ENCODE measurements at places on chromosomes 1 and 21.

GRCh38 chr1:24094554-24094953 lies 17.4 kb downstream of the MYOM3 start:
- DNase-seq, result no peak

GRCh38 chr1:93554883-93555872 lies 107.3 kb downstream of the FNBP1L start:
- DNase-seq, result no peak

GRCh38 chr21:14975136-14975919 lies 89.5 kb downstream of the NRIP1 start:
- no peak for DNase-seq

- DNase-seq, result no peak
Observed at GRCh38 chr1:71908303-71908702, 374.0 kb downstream of the NEGR1 start.

GRCh38 chr1:114737314-114737849 lies 20.4 kb downstream of the CSDE1 start:
- DNase-seq, result no peak

DNA sequence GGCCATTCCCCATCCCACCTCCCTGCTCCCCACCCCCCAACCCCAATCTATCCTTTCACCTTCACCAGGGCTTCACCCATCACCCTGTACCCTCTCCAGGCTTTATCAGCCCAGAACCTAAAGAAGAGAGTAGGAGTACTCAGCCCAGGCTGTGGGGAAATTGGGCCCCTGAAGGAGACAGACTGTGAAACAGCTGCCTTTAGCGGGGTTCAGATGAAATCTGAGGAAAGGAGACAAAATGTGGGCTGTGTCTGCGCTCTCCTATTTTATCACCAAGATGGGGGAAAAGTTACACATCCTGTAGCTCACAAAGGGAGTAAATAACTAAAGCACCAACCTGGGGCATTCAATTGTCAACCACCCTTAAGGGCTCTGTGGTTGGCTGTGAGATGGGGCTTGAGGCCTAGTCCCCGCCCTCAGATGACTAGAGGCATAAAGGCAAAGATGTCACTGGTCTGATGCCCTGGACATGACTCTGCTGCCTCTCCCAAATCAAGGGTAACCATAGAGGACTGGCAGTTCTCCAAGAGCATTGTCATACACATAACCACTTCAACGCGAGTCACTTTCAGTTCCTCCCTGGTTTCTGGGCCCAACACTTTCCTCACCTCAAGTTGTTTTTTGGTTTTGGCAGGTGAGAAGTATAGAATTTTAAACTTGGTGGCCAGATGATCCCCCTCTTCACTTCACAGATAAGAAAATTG lies 30.0 kb downstream of the SLC27A3 start:
- no peak for DNase-seq

DNA sequence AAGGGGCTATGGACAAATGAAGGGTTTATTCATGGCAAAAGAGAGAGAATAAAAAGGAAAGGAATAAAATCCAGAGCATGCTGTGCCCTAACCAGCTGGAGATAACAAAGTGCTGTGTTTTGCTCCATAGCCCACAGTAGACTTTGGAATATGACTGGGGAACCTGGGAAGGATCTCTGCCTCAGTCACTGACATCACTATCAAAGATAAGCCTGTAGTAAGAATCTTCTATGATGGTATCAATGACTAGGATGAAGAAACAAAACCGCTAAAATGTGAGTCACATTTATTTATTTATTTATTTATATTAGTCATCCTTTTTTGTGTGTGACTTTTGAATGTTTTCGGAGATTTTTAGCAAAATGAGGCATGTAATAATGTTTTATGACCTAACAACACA lies 56.3 kb downstream of the NVL start:
- no peak for DNase-seq

DNA sequence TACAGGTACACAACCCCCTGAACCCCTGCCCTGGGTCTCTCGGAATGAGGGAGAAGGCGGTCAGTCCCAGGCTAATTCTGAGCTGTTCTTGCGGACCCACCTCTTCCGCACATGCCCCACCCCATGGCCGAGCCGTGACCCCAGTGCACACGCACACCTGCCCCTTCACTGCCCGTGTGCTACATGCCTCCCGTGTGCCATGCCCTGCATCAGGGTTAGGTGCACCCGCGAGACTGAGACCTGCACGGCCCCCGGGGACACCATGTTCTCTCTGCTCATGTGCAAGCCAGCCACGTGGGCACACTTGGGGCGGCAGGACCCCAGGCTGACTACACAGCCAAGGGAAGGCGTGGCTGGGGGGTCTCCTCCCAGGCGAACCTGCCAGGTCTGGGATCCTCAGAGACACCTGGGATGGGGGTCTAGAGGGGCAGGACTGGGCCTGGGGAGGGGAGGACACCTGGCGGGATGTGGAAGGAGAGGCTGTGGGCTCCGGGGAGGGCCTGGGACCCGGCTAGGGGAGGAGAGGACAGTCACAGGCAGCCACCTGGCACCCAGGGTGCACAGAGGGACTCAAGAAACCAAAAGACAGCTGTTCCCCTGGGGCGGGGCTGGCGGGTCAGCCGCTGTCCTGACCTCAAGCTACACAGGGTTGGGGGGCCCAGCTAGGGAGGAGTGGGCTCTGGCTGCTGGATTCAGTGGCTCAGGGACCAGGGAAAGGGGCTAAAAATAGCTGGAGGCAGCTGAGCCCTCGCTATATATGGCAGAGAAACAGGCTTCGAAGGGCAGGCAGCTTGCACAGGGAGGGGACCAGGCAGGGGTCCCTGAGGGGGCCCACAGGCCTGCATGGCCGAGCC lies 133.4 kb downstream of the CASZ1 start:
- no peak for DNase-seq

DNA sequence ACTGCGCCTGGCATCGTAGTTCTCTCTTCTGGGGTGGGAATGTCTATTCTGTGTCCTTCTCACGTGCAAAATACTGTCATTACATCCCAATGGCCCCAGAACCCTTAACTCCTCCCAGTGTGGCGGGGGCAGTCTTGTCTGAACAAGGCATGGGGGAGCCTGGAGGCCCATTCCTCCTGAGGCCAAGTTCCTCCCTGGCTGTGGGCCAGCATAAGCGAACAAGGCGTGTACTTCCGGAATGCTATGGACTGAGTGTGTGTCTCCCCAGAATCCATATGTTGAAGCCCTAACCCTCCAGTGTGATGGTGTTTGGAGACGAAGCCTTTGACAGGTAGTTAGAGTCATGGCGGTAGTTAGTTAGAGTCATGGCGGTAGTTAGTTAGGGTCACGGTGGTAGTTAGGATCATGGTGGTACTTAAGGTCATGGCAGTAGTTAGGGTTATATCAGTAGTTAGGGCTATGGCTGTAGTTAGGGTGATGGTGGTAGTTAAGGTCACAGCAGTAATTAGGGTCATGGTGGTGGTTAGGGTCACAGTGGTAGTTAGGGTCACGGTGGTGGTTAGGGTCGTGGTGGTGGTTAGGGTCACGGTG lies 71.0 kb downstream of the PRKCZ start:
- no peak for DNase-seq

- no peak for DNase-seq
Observed at GRCh38 chr1:225412803-225413351, 15.0 kb downstream of the LBR start.

DNA sequence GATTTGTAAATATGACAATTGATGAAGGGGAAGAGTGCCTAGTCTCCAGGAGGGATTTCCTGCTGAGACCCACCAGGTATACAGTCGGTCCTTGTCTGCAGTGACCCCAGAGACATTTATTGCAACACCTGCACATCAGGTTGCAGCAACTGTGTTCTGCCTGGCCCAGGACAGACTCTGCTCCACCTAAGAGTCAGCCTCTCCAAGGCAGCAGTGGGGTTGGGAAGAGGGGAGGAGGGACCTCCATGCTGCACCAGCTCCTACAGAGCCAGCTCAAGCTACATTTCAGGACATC lies 120.4 kb upstream of the IRF2BP2 start:
- DNase-seq, result no peak

DNA sequence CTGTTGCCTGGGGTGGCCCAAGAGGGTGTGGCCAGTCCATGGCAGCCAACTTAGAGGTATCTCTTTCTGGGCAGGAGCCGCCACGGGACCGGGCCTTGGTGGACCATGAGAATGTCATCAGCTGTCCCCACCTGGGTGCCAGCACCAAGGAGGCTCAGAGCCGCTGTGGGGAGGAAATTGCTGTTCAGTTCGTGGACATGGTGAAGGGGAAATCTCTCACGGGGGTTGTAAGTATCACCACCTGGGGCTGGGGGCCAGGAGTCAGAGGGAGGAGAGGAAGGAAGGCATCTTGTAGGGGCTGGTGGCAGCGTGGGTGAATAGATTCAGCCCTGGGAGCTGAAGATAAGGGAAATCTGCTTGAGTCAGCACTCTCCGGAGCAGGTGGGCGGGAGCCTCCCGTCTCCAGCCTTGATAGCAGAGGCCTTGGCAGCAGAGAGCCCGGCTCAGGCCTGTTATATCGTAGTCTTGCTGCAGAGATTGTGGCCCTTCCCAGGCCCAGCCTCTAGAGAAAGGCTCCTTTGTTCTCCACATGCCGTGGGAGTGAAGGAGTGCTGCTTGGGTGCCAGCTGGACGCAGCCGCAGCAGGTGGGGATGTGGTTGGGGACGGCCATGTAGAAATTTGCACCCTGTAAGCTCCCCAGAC lies 25.4 kb downstream of the PHGDH start:
- DNase-seq, result no peak

DNA sequence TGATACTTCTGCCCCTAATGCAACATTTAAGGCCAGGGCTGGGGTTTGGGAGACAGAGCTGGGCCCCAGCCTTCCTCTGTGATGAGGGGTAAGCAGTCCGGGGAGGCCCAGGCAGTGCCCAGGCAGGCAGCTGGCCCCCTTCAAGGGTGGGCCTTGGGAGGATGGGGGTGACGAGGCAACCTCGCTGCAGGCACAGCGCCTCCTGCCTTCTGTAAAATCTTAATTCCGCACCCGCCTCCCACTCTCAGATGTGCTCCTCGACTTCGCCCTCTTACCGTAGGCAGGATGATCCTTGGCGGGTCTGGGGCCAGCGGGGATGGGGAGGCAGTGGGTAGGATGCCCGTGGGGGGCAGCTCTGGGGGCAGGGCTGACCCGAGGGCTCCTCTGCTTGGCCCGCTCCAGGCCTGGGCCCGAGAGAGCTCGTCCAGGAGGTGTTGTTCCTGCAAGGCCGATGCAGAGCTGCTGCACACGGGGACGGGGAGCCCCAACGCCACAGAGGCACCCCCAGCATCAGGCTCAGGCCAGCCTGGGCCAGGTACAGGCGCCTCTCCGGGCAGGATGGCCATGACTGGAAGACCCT lies 9.1 kb downstream of the C21orf58 start:
- DNase-seq, result no peak

GRCh38 chr1:218620956-218621355 lies 275.8 kb downstream of the TGFB2 start:
- DNase-seq, result no peak

- DNase-seq, result no peak
Observed at GRCh38 chr21:31554511-31555022, 104.9 kb upstream of the SOD1 start.

GRCh38 chr1:9657521-9658032 lies 6.0 kb downstream of the PIK3CD start:
- no peak for DNase-seq

- no peak for DNase-seq
Observed at GRCh38 chr1:57824535-57824934, 400.7 kb upstream of the DAB1 start.
